ENCODE measurements at places on chromosomes 16 and 17. TPM values are rescaled to one million over a fixed set of nuclear protein-coding genes. Genes with fewer than 3 reads are reported as not detected.

Gene GNGT2
- polyA plus RNA-seq: 2.6 TPM

Gene NPIPA8
- 4.4 TPM for polyA plus RNA-seq

Gene GAST
- not detected for polyA plus RNA-seq

GRCh38 chr17:10352893-10353292 is 19.9 kb downstream of the MYH13 start:
- DNase-seq: no peak

GRCh38 chr16:28192806-28193529 is 18.8 kb downstream of the XPO6 start:
- no peak for DNase-seq

DNA sequence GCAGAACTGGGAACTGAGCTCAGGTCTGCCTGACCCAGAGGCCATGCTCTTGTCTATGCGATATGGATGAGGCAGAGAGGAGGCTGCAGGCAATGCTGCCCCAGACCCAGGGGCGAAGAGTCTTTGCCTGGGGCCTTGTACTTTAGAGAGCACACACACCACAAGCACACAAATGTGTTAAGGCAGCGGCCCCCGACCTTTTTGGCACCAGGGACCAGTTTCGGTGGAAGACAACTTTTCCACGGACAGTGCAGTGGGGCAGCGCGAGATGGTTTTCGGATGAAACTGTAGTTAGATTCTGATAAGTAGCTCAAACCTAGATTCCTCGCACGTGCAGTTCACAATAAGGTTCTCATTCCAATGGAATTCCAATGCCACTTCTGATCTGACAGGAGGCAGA is 6.7 kb downstream of the MT4 start:
- DNase-seq: no peak

Gene DNAAF8
- 1.7 TPM for polyA plus RNA-seq

- DNase-seq: no peak
Measured at GRCh38 chr17:6796887-6797490, 21.0 kb downstream of the FBXO39 start.
